ENCODE measurements at places on chromosomes 16 and 17.

- DNase-seq, result no peak
Measured at GRCh38 chr16:16161319-16161718, 62.0 kb downstream of the ABCC6 start.

GRCh38 chr16:66383551-66383950 lies 17.1 kb downstream of the CDH5 start:
- DNase-seq, result no peak

- DNase-seq, result peak; percentile 85
Measured at GRCh38 chr17:50564916-50565315, 4.4 kb downstream of the CACNA1G start.

GRCh38 chr17:7046127-7046724 lies 2.3 kb upstream of the SLC16A11 start:
- no peak for DNase-seq

DNA sequence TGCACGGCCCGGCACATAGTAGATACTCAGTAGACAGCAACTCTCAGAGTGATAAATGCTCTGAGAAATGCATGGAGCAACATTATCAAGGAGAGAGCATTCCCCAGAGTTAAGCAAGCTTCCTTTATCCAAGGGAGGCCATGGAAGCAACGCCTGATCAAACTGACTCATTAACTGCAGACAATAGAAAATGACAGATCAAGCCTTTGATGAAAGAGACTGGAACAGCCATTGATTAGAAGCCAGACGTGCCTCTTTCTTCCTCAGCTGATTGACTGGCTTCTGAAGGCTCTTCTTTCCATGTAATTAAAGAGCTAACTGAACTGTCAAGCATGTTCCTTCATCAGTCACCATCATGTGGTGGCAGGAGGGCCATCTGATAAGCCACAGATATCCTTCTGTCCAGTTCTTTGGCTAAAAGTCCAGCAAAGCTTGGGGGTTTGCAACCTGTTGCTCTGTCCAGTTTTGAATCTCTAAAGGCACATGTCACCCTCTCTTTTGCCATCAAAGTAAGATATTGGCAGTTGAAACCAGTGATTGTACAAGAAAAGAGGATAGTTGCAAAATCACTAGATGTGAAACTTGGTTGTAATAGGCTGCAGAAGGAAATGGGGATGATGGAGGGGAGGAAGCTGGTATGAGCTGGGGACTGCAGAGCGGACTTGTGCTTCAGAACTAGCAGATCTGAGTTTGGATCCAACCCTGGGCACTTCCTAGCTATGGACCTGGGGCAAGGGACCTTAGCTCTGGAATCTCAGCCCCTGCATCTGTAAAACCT lies 188.0 kb downstream of the HAPSTR1 start:
- no peak for DNase-seq

- DNase-seq, result no peak
Measured at GRCh38 chr16:65548470-65548869, 426.6 kb upstream of the CDH11 start.

DNA sequence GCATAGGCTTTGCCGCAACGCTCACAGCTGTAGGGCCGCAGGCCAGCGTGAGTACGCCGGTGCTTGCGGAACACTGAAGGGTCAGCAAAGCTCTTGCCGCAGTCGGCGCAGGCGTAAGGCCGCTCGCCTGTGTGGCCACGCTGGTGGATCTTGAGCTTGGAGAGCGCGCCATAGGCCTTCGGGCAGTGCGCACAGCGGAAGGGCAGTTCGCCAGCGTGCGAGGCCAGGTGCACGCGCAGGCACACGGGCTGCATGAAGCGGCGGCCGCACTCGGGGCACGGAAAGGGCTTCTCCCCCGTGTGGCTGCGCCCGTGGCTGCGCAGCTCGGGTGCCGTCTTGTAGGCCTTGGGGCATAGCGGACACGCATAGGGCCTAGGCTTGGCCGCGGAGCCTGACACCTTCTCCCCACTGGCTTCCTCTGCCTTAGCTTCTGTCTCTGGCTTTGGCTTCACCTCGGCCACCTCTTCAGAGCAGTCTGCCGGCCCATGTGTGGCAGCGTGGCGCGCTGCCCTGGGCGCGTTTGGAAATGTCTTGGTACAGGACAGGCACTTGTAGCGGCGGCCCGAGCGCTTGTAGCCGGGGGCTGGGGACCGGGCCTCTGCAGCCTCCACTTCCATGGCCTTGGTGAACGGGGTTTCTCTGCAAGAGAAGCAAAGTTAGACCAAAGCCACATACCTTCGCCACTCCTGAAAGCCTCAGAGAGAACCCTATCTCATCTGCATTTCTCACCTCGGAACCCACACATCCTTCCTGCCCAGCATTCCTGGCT lies 10.0 kb downstream of the ZNF668 start:
- DNase-seq, result no peak

GRCh38 chr17:78706271-78706915 lies 75.7 kb downstream of the CYTH1 start:
- DNase-seq, result no peak

DNA sequence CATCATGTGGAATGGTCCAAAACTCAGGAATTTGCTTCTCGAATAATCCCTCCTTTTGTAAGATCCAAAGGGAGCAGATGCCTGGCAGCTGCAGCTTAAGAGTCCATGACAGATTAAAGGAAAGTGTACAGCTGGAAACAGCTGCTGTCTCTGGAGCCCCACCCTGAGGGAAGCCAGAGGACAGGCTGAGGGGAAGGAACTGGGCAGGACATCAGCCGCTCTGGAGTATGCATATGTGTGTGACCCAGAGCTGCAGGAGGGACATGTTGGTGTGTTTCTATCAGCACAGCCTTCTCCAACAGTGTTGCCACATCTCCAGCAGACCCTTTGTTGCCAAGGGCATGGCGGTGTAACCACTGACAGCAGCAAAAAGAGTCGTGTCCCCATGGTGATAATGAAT lies 46.2 kb downstream of the CYB561 start:
- DNase-seq, result peak; percentile 88
